ENCODE measurements at places on chromosomes 11 and 22. TPM values are rescaled to one million over a fixed set of nuclear protein-coding genes. Genes with fewer than 3 reads are reported as not detected.

DNA sequence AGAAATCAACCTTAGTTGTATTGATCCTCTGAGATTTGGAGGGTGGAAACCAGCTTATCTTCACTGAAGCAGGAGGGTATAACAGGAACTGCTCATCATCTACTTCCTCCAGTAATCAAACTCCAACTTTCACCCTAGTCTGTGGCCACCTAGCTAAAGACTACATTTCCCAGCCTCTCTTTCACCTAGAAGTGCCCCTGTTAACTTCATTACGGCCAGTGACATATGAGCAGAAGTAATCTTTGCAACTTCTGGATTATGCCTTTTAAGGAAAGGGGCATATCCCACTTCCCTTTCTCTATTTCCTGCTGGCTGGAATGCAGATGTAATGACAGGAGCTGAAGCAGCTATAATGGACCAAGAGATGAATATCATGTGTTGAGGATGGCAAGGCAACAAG is 7.6 kb upstream of the VPS37C start:
- no peaks in the 10 kb centered on the region for H3K36me3 ChIP-seq
- H3K27me3 ChIP-seq, result no peaks in the 10 kb centered on the region
- H3K4me3 ChIP-seq, result no peak overlapping the region
- H3K27ac ChIP-seq, result no peak overlapping the region

DNA sequence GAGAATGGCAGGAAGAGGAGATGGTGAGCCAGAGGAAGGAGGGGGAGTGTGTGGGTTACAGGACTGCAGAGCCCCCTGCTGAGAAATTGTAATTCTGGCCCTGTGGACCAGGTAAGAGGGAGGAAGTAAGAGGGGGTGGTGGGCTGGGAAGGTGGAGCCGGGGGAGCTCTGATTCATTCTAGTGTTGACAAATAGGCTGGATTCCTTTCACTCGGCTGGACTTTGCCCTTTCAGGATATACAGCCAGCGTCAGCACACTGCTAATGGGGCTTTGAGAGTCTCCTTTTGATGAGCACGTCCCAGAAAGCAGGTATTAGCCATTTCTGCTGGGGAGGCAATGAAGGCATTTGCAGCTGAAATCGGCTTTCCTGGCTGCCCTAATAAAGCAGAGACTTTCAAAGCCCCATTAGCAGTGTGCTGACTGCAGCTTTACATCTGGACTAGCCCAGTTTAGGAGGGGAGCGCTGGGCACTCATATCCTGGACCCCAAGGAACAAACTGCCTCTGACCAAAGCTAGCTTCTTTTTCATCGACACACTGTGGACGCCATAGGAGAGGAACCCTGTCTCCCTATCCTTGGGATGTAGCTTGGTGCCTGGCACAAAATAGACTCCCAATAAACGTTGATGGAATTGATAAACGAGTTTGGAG is 44.8 kb upstream of the CADM1 start:
- no peaks in the 10 kb centered on the region for H3K4me1 ChIP-seq
- no peak overlapping the region for H3K4me3 ChIP-seq
- DNase-seq, result peak; percentile 46
- H3K36me3 ChIP-seq, result no peaks in the 10 kb centered on the region
- H3K27ac ChIP-seq, result no peak overlapping the region
- no peaks in the 10 kb centered on the region for H3K27me3 ChIP-seq

DNA sequence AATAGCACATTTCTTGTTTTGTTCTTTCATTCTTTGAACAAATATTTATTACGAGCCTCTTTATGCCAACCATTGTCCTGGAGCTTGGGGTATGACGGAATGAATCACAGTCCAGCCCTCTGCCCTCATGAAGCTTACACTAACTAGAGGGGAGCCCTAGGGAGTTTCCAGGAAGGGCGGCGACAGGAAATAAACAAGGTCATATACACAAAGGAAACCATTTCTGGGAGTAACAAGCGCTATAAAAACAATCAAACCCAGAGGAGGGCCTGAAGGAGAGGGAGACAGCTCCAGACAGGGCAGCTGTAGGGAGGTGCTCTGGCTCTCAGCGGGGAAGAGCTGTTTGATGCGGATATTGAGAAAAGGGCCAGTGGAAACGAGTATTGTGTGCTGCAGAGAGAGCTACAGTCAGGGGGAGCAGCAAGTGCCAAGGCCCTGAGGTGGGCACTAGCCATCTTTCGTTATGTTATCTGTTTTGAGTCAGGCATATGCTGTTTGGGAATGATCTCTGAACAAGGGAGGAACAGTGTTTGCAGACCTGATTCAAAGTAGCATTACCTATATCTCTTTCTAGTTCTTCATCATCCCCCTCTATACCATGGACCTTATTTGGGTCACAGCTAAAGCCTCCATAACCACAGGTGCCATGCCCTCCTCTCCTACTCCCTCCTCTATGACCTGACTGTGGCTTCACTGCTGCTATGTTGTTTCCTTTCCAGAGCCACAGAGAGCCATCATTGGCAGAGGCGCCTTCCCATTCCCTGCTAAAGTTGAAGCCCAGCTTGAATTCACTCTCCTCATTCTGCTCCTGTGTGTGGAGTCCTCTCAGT is 15.3 kb upstream of the ZBTB16 start:
- DNase-seq, result no peak
- H3K4me3 ChIP-seq, result no peak overlapping the region
- peak overlapping the region; percentile 7 for H3K27ac ChIP-seq

FAM227A gene
- 2.0 TPM for polyA plus RNA-seq

RFPL1 gene
- polyA plus RNA-seq, result not detected

ALX4 gene
- not detected for polyA plus RNA-seq

DNA sequence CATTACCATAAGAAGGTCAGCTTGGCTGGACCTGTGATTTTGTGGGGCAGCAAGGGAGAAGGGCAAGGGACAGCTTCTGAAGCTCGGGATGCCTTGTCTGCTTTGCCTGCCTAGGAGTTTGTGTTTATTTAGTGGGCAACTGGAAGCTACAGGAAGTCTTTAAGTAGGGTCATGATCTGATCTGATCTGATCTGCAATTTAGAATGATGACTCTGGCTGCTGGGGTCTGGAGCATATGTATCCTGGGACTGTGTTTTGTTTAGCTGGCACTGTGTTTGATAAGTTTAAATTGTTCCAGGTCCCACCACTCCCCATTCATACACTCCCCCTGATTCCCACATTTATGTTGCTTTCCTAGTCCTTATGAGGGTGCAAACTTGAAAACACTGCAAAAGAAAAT is 47.7 kb upstream of the HTATIP2 start:
- H3K27ac ChIP-seq, result no peak overlapping the region
- no peaks in the 10 kb centered on the region for H3K36me3 ChIP-seq
- no peak overlapping the region for H3K4me3 ChIP-seq
- peaks cover 6% of the 10 kb centered on the region for H3K27me3 ChIP-seq
- no peaks in the 10 kb centered on the region for H3K4me1 ChIP-seq

CHST1 gene
- 0.65 TPM for polyA plus RNA-seq

GRCh38 chr11:93662175-93662570 is 691 bp downstream of the CEP295 start:
- peak overlapping the region; percentile 78 for H3K4me3 ChIP-seq
- H3K36me3 ChIP-seq, result no peaks in the 10 kb centered on the region
- peaks cover 23% of the 10 kb centered on the region for H3K4me1 ChIP-seq
- H3K27ac ChIP-seq, result peak overlapping the region; percentile 88
- no peaks in the 10 kb centered on the region for H3K27me3 ChIP-seq

RIC3 gene
- 1.1 TPM for polyA plus RNA-seq

GRCh38 chr11:22430141-22430541 is 92.0 kb downstream of the SLC17A6 start:
- no peak for DNase-seq
- no peak overlapping the region for H3K4me3 ChIP-seq
- no peaks in the 10 kb centered on the region for H3K36me3 ChIP-seq
- H3K27me3 ChIP-seq, result peaks cover 8% of the 10 kb centered on the region

DNA sequence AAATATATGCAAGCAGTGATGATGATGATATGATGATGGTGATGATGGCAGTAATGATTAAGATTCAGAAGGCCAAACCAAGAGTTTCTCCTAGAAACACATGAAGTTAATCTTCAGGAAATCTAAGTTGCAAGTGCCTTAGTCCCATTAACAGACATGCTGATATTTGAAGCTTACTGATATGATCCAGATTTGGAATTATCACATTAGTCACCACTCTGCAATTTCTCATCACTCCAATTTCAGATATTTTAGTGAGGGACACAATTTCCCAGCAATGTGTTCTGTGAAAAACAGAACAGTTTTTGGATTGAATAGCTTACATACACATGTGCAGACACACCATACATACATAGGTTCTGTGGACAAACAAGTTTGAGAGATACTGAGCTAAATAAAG is 411.4 kb upstream of the FAT3 start:
- H3K27me3 ChIP-seq, result no peaks in the 10 kb centered on the region
- no peaks in the 10 kb centered on the region for H3K4me1 ChIP-seq
- H3K36me3 ChIP-seq, result no peaks in the 10 kb centered on the region
- no peak for DNase-seq

DNA sequence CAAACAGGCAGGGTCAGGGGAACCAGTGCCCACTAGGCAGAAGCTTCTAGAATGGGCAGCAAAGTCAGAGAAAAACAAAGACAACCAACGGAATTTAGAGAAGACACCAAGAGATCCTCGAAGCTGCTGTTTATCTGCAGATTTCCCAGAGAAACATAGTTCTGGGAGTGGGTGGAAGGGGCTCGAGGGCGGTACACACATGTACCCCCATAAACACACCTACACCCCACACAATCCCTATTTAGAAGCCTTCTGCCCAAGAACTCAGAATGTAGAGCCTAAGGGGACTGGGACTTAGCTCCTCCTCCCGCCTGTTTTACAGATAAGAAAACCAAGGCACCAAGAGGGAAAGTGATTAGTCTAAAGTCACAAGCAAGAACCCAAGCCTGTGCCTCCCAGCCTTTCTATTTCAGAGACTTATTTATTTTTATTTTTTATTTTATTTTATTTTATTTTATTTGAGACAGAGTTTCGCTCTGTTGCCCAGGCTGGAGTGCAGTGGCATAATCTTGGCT is 6.4 kb downstream of the NPTXR start:
- DNase-seq, result no peak
- no peaks in the 10 kb centered on the region for H3K36me3 ChIP-seq
- no peak overlapping the region for H3K27ac ChIP-seq
- peaks cover 17% of the 10 kb centered on the region for H3K27me3 ChIP-seq
- H3K4me1 ChIP-seq, result peaks cover 9% of the 10 kb centered on the region

DNA sequence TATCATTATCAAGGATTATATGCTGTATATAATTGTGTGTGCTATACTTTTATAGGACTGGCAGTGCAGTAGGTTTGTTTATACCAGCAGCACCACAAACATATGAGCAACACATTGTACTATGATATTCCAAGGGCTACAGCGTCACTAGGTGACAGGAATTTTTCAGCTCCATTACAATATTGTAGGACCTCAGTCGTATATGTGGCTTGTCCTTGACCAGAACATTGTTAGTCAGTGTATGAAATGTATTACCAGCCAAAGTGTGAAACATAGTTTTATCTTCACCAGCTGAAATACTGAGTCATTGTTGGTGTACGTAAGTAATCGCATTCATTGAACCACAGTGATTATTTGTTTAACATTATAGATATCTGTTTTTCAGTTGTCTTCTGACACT is 20.4 kb downstream of the JHY start:
- H3K4me1 ChIP-seq, result no peaks in the 10 kb centered on the region
- H3K27ac ChIP-seq, result no peak overlapping the region
- H3K4me3 ChIP-seq, result no peak overlapping the region
- peaks cover 4% of the 10 kb centered on the region for H3K36me3 ChIP-seq

OR52N4 gene
- 0.10 TPM for polyA plus RNA-seq

DNA sequence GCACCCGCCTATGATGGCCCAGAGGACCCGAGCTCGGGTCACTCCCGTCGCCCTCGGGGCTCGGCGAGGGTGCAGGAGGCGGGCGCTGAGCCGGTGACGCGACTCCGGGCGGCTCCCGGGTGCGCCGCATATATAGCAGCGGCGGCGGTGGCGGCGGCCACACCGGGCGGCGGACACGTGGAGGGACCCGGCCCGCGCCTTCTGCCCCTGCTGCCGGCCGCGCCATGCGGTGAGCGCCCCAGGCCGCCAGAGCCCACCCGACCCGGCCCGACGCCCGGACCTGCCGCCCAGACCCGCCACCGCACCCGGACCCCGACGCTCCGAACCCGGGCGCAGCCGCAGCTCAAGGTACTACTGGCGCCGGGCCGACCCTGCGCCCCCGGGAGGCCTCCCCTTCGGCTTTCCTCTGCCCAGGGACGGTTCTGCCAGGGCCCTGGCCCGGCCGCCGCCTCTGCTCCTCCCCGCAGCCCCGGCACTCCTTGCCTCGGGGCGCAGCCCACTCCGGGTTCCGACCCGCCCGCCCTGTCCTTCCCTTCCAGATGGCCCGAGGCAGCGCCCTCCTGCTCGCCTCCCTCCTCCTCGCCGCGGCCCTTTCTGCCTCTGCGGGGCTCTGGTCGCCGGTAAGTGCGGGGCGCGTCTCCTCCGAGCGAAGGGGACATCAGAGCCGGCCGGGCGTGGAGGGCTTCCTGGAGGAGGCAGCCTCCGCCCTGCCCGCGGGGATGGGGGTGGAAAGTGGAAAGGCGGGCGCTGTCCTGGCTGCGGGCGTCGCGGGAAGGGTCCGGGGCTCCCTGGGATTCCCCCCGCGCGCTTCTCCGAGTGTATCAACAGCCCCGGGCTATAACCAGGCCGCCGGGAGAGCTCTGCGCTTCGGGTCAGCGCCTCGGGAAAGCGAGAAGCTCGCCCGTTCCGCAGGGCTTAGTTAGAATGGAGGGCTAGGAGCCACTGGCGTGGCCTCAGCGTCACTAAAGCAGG is at the start of gene GAL:
GAL (plus strand) TSS at position 160 of the 972 bp plus-strand sequence; CDS start at position 540, 380 bp downstream.
- peaks cover 15% of the 10 kb centered on the region for H3K27me3 ChIP-seq
- peak; percentile 66 for DNase-seq
- peaks cover 13% of the 10 kb centered on the region for H3K4me1 ChIP-seq
- no peak within 1 kb of the TSS for H3K27ac ChIP-seq
- no peaks in the 10 kb centered on the region for H3K36me3 ChIP-seq

GRCh38 chr11:4645974-4646373 is 2.2 kb downstream of the OR51E1 start:
- no peak overlapping the region for H3K27ac ChIP-seq
- H3K27me3 ChIP-seq, result no peaks in the 10 kb centered on the region
- H3K4me1 ChIP-seq, result no peaks in the 10 kb centered on the region

DNA sequence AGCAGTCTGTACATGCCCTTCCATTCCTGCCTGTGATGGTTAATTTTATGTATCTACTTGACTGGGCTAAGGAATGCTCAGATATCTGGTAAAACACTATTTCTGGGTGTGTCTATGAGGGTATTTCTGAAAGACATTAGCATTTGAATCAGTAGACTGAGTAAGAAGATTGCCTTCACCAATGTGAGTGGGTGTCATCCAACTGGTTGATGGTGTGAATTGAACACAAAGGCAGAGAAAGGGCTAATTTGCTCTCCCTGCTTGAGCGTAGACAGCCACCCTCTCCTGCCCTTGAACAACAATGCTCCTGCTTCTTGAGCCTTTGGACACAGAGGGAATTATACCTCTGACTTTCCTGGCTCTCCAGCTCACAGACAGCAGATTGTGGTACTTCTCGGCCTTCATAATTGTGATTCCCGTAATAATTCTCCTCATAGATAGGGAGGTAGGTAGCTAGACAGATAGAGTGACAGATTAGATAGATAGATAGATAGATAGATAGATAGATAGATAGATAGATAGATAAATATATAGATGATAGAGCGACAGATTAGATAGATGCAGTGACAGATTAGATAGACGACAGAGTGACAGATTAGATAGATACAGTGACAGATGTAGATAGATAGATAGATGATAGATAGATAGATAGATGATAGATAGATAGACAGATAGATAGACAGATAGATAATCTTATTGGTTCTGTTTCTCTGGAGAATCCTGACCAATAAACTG is 370.6 kb downstream of the CADM1 start:
- peaks cover 13% of the 10 kb centered on the region for H3K27me3 ChIP-seq
- H3K36me3 ChIP-seq, result no peaks in the 10 kb centered on the region
- H3K4me3 ChIP-seq, result no peak overlapping the region
- H3K4me1 ChIP-seq, result no peaks in the 10 kb centered on the region
- H3K27ac ChIP-seq, result no peak overlapping the region

- no peaks in the 10 kb centered on the region for H3K36me3 ChIP-seq
- no peak overlapping the region for H3K27ac ChIP-seq
- H3K27me3 ChIP-seq, result no peaks in the 10 kb centered on the region
- DNase-seq, result no peak
- H3K4me3 ChIP-seq, result no peak overlapping the region
These were observed 14.0 kb upstream of the APLNR start for GRCh38 chr11:57251037-57251436.

Data from stomach (tissue), 19 donors.